Keratinocyte (primary cell): ENCODE measurements at places on chromosomes 7 and 10. TPM values are rescaled to one million over a fixed set of nuclear protein-coding genes. Genes with fewer than 3 reads are reported as not detected.

GRCh38 chr7:139482662-139483466 lies 609 bp downstream of the KLRG2 start:
- DNase-seq, result no peak

GRCh38 chr10:1673568-1674345 lies 63.6 kb downstream of the ADARB2 start:
- no peak for DNase-seq

DNA sequence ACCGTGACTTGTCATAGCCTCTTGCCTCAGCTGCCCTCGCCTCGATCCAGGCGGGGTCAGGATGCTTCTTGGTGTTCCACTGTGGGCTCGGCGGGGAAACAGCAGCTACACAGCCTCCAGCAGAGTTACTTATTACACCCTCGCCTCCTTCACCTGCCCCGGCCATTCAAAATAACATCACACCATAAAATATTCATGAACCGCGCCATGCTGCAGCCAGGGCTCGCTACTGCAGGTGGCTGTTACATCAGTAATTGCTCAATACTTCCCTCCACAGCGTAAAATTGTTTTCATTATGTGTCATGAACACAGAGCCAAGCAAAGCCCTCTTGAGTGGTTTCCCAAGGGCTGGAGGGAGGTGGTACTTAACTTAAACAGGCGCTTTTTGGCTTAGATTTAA lies 241.5 kb upstream of the SP8 start:
- DNase-seq, result no peak

DNA sequence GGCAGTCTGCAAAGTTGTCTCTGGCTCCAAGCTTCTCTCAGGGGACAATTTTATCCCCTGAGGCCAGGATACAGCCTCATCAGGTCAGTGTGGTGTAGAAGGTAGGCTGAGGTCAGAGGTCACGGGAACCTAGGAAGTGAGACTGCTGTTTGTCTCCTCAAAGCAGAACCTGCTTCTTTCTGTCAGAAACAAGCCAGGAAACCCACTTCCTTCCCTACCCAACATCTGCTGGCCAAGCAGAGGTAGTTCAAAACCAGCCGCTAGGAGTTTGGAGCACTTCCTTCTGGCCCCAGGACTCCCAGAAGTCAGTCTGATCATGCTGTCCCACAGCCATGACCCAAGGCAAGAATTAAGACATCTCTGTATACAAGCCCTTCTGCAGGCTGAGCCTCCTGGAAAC lies 12.2 kb downstream of the CLRN3 start:
- DNase-seq, result no peak

GRCh38 chr7:155190688-155191087 lies 107.0 kb upstream of the INSIG1 start:
- DNase-seq, result no peak

GRCh38 chr10:92470026-92470425 lies 103.9 kb downstream of the IDE start:
- DNase-seq, result no peak

DNA sequence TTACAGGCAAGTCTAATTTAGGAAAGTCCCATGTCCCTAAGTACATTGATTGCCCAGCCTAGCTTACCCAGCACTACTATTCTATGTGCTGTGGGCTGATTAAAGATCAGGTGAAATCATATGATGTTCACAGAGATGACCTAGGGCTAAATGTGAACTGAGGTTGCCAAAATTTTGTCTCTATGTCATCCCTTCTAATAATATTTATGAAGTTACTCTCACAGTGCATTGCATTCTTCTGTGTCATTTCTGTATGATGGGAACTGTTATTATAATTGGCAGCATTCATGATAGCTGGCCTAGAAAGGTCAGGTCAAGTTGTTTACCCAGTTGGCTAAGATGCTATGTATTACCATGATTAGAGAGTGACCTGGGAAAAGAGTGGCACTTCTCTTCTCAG lies 2.8 kb upstream of the PDK4 start:
- no peak for DNase-seq

DNA sequence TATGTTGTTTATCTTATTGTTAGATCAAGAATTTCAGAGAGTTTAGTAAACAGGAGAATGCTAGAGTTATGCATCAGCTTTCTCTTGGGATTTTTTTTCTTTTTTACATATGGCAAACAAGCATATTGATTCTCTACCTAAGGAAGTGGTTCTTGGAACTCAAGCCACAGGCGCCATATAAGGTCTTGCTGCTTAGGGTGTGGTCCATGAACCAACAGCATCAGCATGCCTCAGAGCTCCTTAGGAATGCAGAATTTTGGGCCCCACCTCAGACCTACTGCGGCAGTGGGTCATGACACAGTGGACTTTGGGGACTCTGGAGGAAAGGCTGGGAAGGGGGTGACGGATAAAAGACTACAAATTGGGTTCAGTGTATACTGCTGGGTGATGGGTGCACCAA lies 230.8 kb downstream of the SKAP2 start:
- DNase-seq, result no peak

- no peak for DNase-seq
Measured at GRCh38 chr7:155229548-155230168, 68.0 kb upstream of the INSIG1 start.

DNA sequence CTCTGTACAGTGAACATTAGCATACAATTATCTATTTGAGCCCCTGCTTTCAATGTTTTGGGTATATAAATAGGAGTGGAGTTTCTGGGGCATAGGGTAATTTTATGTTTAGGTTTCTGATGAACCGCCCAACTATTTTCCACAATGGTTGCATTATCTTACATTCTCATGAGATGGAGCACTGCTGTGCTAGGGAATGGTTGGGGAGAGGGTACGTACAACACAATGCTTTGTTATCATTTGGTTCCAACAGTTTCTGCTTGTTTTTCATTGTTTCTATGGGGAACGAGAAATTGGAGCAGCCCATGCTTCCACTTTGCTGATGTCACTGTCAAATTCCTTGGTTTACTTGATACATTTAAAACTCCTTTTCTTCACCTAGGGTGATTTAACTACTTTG lies 1115.3 kb downstream of the REEP3 start:
- no peak for DNase-seq

GRCh38 chr10:71846816-71847215 lies 4.2 kb downstream of the PSAP start:
- DNase-seq, result no peak

DNA sequence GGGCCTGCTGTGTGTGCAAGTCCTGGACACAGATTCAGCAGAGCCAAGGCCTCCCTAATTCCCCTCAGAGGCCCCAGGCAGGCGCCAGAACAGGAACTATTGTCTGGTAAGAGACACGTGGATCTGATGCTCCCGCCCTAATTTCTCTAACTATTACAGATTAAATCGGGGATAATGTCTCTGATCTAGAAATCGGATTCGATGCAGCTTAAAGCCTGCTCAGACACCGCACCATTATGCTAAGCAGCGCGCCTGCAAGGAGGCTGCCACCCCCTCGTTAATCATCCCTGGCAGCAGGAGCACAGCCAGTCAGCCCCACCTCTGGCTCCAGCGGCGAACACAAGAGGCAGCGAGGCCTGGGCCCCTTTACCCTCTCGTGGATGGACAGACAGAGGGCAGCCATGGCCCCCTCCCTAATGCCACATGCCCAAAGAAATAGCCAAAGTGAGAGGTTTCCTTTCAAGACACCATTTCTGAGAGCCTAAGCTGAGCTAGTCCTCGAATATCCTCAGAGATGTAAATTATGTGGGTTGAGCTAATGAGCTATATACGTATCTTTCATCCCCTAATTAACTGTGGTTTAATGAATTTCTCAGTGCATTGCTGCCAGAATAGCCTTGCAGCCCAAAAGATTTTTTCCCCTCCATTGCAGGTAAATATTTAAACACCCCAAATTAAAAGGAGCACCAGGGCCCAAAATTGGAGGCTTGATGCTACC lies 122.1 kb downstream of the GRID1 start:
- no peak for DNase-seq

DNA sequence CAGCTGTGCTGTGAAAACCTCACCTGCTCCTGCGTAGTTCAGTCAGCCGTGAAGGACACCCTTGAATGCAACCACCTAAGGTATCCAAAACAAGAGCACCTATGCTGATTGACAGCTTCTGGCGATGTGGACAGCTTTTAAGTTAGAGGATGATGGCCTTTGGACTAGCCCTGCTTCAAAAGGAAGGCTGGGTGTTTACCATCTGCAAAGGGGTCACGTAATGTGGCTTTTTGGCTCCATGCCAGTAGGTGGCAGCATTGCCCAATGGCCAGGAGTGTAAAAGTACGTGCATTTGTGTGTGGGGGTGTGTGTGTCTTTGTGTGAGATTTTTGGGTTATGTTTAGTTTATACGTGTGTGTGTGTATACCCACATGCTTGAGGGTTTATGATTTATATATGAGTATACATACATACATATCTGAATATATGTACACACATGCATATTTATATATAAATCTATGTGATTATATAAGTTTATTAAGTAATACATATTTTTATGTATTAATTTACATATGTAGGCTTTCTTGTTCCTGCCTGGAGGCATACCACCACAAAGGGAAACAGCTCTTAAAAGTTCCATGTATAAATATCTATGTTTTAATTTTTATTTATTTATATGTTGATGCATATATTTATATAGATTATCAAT lies 236.3 kb upstream of the ANKRD30A start:
- no peak for DNase-seq

RASA4B gene
- polyA plus RNA-seq, result 0.45 to 1.2 TPM (median 0.49 TPM) in 3 replicates

PRSS37 gene
- not detected in 3 replicates for polyA plus RNA-seq

CFAP46 gene
- polyA plus RNA-seq, result 0.55 to 1.00 TPM (median 0.94 TPM) in 3 replicates

SPDYE11 gene
- polyA plus RNA-seq, result not detected in 3 replicates

PPP1R3C gene
- 3.2 to 8.9 TPM (median 7.3 TPM) in 3 replicates for polyA plus RNA-seq

C10orf53 gene
- polyA plus RNA-seq, result not detected in 3 replicates

AKR1C2 gene
- polyA plus RNA-seq, result 24.2 to 173 TPM (median 66.0 TPM) in 3 replicates

TMEM178B gene
- polyA plus RNA-seq, result 0.01 TPM in 1 of 3 replicates, not detected in the others
